ENCODE measurements at places on chromosomes 2 and 18.
A peak's percentile ranks its signal among the peaks of the same experiment; 100 is the strongest.

GRCh38 chr2:165889798-165890197 is 63.8 kb downstream of the TTC21B start:
- no peak for DNase-seq

GRCh38 chr2:105580216-105580615 is 164.5 kb upstream of the NCK2 start:
- no peak for DNase-seq

- DNase-seq = no peak
Observed at GRCh38 chr2:151481744-151482143, 72.0 kb downstream of the RIF1 start.

- DNase-seq = peak; percentile 72
Observed at GRCh38 chr2:10668402-10669012, 21.3 kb downstream of the NOL10 start.

GRCh38 chr2:40451918-40452605 is at the start of gene SLC8A1:
Gene SLC8A1, minus strand, starts transcription at chr2:40452090.
- DNase-seq = no peak

- DNase-seq = no peak
Observed at GRCh38 chr2:119703526-119703925, 24.5 kb downstream of the TMEM177 start.

DNA sequence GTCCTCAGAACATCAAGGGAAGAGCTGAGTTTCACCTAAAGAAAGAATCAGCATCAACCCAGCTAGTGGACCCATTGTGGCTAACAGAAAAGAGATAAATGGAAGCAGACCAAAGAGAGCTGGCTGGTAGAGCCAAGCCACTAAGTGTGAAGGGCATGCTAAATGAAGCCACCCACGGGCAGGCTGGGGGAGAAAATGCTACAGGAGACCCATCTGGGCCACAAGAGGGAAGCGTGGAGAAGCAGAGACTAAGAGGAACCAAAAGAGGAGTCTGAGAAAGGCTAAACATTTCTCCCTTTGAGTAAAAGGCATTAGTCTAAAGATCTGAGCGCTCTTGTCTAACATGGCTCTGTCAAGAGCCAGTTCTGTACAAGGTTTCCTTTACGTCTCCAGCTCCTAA is 15.8 kb downstream of the CWC22 start:
- DNase-seq = no peak

DNA sequence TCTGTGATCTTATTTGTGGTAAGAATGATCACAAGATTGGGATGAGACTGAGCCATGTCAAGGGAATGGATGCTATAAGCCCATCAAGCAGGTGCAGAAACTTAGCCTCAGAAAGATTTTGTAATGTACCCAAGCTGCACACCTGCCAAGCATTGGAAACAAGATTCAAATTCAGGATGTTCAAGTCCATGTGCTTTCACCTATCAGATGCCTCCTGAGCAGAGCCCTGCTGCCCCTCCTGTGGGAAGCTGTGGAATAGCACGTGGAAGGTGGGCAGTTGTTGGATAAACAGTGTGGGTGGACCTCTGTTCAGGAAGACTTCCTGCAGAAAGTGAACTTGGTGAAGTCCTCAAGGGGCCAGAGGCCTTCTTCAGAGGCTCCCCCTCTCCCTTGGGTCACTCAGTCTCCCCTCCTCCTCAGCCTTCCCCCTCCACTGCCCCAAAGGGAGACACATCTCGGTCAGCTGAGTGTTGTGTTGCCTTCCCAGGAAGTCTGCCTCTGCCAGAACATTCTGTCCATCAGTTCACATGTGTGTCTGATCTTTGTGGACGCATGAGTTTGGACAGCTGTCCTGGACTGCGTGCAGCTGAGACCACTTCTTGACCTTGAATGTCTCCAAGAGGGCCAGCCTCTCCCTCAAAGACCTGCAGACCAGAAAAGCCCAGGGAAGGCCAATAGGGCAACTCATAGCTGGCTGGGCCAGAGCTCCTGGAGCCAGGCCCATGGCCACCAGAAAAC is 186.1 kb downstream of the INHBB start:
- no peak for DNase-seq

- no peak for DNase-seq
Observed at GRCh38 chr2:121670181-121670580, 20.9 kb upstream of the CLASP1 start.

DNA sequence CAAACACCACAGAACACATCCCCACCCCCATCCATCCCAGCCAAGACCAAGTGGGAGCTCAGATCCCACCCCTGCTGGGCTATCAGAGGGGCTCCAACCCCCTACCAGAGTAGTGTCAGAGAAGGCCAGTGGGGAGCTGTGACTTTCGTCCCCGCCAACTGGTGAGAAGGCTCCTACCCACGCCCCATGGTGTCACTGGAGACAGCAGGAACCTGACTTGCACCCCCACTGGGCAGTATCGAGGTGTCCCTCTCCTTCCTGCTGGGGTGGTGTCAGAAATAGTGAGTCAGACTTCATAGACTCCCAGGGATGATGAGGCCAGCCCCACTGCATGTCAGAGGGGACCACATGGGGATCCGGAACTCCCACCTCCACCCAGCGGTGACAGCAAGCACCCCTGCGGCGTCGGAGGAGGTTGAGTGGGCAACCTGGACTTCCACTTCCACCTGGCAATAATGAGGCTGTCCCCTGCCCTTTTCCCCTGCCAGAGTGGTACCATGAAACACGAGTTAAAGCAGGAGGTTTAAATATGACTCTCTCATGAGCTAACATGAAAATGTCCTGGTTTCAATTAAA is 106.7 kb downstream of the CTIF start:
- DNase-seq = no peak

- DNase-seq = no peak
Observed at GRCh38 chr2:186734957-186735734, 41.3 kb downstream of the FAM171B start.

- no peak for DNase-seq
Observed at GRCh38 chr2:184304006-184304405, 294.3 kb upstream of the ZNF804A start.

GRCh38 chr2:181958726-181959125 is 26.9 kb upstream of the PPP1R1C start:
- DNase-seq = no peak

DNA sequence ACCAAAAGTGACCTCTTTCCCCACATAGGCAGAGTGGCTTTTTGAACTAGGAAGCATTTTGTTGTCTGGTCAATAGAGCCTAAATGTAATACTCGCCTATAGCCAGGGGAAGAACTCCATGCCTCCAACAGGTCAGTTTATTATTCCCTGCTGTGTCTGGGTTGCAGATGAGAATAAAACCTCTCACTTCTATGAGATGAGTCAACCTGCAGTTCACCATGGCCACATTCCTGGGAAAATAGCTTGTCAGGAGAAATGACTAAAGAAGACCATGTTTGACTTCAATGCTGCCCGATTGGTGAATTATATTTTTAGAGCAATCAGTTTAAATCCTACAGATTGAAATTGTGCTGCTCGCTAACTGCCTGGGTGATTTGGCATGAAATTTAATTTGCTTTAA is 46.7 kb upstream of the LRRTM1 start:
- no peak for DNase-seq

DNA sequence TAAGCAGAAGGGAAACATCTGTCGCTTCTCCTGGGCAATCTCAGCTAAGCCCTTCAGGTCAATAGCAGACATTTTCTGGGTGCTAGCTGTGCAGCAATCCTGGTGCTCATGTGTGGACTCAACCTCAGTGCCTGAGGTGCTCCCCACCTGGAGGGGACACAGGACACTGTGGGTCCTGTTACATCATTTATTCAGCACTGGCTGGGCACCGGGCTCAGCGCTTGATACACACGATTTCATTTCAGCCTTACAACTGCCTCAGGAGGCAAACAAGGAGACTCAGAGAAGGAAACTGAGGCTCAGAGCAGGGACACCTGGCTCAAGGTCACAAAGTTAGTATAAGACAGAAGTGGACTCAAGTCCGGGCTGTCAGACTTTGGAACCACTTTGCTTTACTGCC is 46.7 kb downstream of the MARCO start:
- DNase-seq = no peak

- no peak for DNase-seq
Observed at GRCh38 chr2:127072970-127073369, 34.0 kb downstream of the BIN1 start.

DNA sequence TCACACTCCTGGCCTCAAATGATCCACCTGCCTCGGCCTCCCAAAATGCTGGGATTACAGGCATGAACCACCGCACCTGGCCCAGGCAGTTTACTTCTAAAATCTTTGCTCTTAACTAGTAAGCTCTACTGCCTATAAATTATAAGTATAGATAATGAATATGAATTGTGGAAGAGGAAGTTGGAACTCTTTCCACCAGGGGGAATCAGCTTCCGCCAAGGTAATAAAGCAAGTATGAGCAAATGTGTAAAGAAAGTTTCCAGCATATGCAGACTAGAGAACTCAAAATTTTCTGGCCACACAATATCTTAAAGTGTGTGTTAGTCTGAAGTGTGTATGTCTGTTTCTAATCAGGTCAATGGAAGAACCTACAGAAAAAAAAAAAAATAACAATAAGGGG is 68.1 kb downstream of the RMDN2 start:
- no peak for DNase-seq

- DNase-seq = no peak
Observed at GRCh38 chr2:57141269-57141668, 905.3 kb upstream of the VRK2 start.

DNA sequence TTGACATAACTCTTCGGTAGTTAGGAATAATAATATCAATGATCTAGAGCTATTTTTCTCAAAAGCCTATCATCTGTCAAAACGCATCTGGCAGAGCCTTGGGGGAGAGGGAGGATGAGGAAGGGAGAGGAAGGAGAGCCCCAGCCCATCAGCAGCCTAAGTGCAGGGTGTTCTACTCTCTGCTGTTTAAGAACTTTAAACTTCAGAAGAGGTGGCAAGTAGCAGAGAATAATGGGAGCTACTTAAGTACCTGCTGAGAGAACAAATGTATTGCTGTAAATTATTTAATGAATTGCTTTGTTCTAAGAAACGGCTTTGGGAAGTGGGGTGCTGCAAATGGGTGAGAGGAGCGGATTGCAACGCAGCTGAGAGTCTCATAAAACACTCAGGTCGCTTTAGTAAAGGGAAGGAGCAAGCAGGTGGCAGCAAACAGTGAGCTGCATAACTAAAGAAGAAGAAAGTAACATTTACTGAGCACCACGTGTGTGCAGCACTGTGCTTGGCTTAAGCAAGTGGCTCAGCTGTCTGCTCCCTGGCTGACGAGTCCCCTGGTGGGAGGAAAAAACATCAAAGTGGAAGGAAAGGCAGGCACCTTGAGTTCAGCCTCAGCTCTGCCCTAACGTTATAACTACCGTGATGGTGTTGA is 26.3 kb upstream of the SH3RF3 start:
- no peak for DNase-seq

- peak; percentile 56 for DNase-seq
Observed at GRCh38 chr2:8576525-8577167, 105.2 kb upstream of the ID2 start.

GRCh38 chr2:227813562-227814353 is at the start of gene CCL20:
Gene CCL20, plus strand, starts transcription at chr2:227813842. Its CDS starts 70 bp downstream, at chr2:227813912.
- DNase-seq = peak; percentile 4

- no peak for DNase-seq
Observed at GRCh38 chr2:9217838-9218770, 11.5 kb downstream of the ASAP2 start.

GRCh38 chr2:160076241-160076640 is 13.8 kb upstream of the PLA2R1 start:
- DNase-seq = no peak

DNA sequence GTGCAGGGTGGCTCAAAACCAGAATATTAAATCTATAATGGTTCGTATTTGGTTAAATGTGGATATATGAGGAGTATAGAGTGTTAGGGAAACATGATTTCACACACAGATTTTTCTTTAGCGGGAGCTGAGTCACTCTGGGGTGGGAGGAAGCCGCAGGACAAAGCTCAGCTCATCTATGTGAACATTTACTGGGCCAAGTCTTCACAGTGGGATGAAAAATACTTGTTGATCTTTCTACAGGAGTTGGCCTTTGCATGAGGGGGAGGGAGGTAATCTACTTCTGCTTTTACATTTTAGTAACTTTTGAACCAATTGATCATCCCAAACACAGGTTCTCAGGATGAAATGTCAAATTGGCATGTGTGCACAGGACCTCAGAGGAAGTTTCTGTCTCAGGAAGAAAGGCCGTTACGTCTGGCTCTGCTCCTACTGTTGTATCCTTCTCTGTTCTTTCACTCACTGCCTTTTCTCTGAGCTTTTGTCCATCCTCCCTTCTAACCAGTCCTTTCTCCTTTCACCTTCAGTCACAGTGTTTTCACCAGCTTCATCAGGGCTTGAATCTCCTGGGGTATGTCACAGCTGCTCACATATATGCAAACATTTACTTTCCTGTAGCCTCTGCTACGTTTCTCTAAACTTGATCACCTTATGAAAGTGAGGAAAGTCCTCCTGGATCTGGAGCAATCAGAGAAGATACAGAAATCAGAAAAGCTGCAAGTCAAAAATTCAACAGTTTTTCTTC is 943.3 kb upstream of the FANCL start:
- DNase-seq = no peak

GRCh38 chr2:64637000-64637635 is 16.6 kb downstream of the SERTAD2 start:
- no peak for DNase-seq

DNA sequence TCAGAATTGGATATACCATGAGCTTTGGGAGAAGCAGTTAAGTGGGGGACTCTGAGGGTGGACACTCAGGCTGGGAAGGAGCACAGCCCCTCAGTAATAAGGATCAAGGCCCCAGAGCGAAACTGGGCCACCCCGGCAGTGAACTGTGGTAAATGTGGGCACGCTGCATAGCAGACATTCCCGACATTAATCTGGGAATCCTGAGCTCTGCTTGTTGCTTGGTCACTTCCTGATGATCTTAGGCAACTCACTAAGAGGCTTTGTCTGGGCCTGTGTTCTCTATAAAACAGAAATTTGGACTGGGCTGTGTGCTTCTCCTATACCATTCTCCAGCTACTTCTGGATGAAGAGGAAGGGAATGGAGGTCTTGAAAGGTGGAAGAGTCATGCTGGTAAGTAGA is 4.8 kb downstream of the TGFBRAP1 start:
- no peak for DNase-seq

DNA sequence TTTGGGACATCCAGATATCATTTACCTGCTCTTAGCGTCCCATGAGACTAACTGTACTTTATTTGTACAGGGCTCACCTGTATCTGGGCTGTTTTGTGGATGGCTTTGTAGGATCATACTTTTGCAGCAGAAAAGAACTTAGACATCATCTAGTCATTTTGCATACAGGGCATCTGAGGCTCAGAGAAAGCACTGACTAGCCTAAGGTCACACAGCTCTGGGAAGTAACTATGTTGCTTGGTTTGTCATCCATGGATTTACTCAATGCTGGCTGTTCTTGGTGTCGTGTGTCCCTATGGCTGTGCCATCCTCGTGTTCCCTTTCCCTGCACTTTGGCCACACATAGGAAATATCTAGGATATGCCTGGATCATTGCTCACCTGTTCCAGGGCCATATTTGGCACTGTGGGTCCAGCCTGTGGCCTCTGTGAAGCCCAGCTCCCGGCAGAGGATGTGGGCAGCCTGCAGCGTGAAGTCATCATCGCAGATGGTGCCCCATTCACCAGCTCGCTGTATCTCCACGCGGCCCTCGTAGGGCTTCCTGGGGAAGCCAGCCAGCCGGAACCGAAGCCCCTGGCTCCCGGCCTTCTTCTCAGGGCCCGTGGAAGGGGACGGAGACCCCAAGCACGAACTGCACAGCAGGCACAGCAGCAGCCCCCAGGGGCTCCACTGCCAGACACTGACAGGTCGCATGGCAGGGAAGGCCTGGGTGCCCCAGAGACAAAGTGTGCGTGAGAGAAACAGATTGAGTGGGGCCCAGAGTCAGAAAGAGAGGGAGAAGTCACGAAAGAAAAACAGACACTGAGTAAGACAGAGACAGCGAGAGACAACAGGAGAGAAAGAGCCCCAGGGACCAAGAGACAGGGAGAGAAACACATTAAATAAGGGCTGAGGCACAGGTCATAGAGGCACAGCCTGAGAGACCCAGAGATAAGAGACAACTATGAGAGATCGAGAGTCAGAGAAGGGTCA is 1.5 kb downstream of the LOXL3 start:
- no peak for DNase-seq
